Non-pigmented ciliary epithelial cell (primary cell): ENCODE measurements at places on chromosomes 13 and 19.
A peak's percentile ranks its signal among the peaks of the same experiment; 100 is the strongest.

DNA sequence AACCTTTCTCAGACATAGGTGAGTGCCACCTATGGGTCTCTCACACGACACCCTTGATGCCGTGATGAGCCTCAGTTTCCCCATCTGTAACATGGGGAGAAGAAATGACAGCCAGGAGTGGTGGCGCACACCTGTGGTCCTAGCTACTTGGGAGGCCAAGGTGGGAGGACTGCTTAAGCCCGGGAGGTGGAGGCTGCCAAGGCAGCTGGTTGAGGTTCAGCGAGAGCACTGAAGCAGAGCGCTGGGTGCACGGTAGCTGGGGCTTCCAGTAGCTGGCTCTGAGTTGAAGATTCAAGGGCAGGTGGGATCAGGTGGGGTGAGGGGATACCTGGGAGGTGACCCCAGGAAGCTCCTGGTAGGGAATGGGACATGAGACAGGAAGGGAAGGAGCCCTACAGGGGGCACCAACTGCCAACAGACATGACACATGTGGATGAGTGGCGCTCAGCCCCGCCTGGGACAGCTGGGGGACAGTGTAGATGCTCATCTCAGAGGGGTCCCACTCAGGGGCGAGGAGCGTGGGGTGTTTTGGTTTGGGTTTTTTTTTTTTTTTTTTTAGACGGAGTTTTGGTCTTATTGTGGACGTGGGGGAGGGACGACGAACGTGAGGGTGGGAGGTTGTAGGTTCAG, 6.5 kb upstream of the SSBP4 start:
- no peak for DNase-seq

DNA sequence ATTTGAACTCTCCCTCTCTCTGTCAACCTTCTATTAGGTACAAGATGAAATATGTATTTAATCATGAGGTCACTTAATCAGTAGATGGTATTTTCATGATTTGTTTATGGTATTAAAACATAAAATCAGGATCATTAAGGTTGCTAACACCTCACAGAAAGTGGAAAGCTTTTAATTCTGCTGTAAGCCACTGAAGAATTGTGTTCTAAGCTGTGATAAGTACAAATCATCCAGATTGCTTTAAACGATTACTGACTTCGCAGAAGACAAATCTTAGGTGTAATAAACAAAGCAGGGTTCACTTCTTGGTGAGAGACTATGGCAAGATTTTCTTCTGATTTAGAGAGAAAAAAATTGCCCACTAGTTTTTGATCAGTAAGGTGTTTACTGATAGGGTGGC, 214.5 kb downstream of the ABCC4 start:
- no peak for DNase-seq

DNA sequence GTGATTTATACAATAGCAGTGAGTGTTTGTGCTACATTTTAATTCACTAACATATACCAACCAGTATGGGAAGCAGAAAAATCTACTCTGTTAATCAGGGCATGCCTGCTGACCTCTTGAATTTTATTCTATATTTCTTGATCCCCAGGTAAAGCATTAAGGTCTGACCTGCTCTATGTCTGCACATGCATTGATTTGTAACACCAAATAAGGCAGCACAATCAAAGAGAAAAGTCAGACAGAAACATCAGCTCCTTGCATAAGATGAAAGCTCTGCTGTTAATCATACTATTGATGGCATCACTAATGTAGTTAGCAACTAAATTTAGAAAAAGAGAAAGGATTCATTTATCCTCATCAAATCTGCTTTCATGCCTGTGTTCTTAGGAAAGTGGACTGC, 2744.8 kb upstream of the PCDH20 start:
- no peak for DNase-seq

- DNase-seq: no peak
Measured at GRCh38 chr13:41054212-41054877, 7.0 kb upstream of the WBP4 start.

- DNase-seq: no peak
Measured at GRCh38 chr19:32372726-32373517, 27.5 kb downstream of the ZNF507 start.

DNA sequence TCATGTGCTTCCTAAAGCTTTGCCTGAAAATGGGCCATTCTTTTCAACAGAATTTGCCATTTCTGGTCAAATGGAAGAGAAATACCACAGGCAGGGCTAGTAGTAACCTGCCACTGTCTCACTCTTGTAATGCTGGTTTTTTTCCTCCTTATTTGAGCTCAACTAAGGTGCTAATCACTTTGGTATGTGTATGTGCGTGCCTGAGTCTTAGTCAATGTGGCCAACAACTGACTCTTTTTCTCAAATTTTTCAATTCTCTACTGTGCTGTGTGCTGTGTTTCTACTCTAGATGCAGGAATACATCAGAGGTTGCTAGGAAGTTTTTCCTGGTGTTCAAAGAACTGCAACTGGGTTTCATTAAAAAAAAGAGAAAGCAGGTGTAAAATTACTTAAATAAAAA, 870.2 kb downstream of the EFNB2 start:
- peak; percentile 58 for DNase-seq

DNA sequence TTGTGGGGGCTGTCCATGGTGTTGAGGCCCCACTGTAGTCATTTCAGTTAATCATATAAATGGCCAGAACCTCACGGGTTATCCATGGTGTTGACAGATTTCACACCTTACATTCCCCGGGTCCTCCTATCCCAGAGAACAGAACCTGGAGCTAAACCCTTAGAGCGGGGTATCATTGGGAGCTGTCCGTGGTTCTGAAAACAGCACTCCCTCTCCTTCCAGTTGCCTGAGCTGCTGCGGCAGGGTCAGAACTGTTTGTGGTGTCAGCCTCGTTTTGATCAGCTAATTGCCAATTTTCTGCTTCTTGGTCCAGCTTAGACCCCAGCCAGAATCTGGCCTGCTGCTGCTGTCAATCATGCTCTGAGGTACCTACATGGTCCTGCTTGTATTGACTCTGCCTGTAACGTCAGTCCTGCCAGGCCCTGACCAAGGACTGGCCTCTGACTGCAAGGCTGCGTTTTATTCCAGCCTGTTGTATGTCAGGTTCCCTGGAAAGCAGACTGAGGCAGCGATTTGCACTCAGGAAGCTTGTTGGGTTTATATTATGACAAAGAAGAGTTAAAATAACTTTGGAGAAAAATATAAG, 55.8 kb upstream of the KCTD15 start:
- no peak for DNase-seq

DNA sequence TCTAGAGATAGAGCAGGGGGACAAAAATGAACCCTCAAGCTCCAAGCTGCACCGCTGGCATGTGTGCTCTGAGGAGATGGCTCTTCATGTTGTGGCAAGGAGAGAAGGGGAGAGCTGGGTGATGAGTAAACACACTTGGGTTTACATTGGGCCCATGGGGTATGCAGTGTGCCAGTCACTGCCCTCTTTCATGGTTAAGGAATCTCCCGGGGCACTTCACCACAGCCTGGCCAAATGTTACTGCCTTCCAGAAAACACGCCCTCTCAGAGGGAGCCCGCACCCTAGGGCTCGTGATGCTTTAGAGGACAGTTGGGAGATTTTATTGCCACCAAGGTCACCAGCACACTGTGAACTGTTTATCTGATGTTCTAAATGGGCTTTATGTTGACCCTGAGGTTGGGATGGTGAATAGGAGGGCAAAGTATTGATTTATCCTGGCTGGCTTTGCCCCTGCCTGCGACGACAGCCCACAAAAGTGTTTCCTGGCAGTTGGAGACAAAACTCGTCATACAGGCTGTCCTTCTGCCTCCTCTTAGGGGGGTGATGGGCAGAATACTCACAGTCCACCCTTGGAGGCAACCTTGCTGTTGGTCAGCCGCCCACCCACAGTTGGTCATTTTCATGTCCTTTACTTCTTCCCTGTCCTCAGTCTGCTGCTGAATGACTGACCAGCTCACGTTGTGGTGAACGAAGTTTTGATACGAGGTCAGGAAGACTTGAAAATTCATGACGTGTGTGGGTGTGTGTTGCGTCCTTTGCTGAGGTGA, 156.9 kb downstream of the STK24 start:
- DNase-seq: no peak

- no peak for DNase-seq
Measured at GRCh38 chr13:32354040-32354439, 38.7 kb downstream of the BRCA2 start.

DNA sequence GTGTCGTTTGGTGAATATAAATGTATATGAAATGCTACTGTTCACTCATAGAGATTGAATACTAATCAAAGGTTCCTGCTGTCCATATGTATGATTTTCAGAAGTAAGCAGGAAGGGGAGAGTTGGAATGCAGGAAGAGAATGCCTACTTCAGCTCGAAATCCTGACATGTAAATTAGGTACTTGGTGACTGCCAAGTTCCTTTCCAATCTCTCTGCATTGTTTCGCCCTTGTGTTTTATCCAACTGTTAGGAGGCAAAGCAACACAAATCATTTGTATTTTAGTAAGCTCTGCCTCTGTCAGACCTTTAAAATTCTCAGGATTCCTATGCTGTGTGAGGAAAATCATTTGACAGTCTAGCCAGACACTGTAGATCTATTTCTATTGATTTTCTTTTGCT, 9.0 kb downstream of the STARD13 start:
- DNase-seq: no peak

DNA sequence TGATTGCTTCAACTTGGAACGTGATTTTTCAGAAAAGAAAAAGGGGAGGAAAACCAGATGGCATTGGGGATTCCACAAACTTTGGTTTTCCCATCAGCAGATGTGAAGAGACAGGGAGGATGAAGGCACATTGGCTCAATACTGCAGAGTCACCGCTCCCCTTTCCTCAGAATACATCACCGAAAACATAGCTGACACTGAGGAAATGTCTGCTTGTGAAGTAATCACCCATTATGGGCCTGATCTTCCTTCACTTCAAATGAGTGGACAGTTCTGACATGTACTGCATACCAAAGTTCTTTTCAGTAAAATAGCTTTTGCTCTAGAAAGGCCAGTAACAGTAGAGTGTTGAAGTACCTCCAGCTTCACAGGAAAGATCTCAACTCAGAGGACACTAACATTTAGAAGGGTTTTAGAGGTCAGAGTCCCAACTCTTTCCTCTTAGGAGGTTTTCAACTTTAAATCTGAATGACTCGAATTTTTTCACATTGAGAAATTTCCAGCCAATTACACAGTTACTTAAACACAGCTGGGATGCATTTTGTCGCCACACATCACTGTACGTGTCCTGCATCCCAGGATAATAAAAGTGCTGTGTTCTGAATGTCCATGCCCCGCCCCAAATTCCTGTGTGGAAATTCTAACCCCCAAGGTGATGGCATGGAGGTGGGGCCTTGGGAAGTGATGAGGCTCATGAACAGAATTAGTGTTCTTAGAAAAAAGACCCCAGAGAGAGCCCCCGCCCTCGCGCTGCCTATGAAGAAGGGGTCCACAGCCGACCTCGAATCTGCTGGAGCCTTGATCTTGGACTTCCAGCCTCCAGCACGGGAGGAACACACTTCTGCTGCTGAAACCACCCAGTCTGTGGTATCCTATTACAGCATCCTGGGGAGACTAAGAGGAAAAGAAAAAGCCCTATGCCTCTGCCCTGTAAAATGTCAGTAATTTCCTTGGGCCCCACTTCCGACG, 77.7 kb downstream of the COL4A1 start:
- DNase-seq: no peak

GRCh38 chr13:44899967-44900366, 89.3 kb downstream of the NUFIP1 start:
- DNase-seq: no peak

DNA sequence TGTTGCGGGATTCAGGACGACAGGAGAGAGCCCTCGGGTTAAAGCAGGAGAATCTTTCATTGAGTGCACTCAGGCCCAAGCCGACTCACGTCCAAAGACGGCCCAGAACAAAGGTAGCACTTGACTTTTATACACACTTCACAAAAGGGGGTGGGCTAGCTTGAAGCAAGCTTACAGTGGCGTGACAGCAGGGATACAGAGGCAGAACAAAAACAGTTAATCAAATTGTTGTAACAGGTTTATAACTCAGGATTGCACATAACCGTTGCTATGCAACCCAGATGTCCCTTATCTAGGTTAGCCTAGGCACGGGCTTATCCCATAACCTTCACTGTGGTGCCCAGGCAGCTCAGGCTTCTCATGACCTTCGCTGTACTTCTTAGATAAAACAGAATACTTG, 2.0 kb downstream of the MED25 start:
- no peak for DNase-seq

DNA sequence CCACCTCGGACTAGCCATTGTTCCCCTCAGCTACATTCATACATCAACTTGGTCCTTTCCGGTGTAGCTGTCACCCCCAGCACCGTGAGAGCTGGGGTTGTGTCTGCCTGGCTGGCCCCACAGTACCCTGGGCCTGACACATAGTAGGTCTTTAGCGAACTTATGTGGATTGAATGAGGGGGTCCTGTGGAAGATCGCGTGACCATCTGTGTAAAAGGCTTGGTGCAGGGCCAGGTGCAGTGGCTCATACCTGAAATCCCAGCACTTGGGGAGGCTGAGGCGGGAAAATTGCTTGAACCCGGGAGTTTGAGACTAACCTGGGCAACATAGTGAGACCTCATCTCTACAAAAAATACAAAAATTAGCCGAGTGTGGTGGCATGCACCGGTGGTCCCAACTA, 2.0 kb downstream of the SMARCA4 start:
- DNase-seq: no peak

GRCh38 chr13:98204546-98204945, 27.5 kb upstream of the RNF113B start:
- DNase-seq: no peak

- DNase-seq: no peak
Measured at GRCh38 chr19:19039901-19040300, 6.5 kb downstream of the ARMC6 start.

GRCh38 chr19:7703332-7703731, 1.4 kb upstream of the FCER2 start:
- no peak for DNase-seq

DNA sequence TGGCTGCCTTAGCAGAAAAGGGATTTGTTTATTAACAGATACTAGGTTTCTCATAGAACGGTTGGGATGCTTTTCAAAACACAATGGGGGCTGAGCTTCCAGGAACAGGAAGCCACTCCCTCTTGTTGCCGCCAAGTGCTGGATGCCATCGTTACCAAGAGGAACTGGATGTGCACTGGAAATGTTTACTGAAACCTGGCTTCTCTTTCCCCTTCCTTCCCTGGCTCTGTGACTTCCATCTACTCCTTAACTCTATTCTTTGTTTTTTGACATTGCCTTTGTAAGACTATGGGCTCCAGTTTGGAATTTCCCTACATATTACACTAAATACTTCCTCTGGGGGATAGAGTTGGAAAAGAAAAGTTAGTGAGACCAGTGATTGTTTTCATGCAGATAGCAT, 11.7 kb upstream of the KL start:
- DNase-seq: no peak

- no peak for DNase-seq
Measured at GRCh38 chr19:42216653-42217519, 591 bp downstream of the DEDD2 start.
